Hematopoietic multipotent progenitor cell (in vitro differentiated cells): ENCODE measurements at places on chromosomes 5 and 9.

DNA sequence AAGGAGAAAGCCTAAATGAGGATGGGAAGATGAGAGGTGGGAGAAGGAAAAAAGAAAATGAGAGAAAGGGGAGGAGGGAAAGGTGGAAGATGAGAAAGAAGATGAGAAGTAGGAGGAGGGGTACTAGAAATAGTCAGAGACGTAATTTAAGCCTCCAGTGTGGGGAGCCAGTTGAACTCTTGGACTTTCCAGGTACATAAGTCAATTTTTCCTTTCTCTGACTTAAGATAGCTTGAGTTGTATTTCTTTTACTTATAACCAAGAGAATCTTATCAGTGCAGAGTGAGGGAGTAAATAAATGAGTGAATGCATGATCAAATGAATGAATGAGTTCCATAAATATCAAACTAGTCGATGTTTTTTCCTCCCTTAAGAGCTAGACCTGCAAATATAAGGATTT, 21.5 kb upstream of the WHRN start:
- no peak for DNase-seq

DNA sequence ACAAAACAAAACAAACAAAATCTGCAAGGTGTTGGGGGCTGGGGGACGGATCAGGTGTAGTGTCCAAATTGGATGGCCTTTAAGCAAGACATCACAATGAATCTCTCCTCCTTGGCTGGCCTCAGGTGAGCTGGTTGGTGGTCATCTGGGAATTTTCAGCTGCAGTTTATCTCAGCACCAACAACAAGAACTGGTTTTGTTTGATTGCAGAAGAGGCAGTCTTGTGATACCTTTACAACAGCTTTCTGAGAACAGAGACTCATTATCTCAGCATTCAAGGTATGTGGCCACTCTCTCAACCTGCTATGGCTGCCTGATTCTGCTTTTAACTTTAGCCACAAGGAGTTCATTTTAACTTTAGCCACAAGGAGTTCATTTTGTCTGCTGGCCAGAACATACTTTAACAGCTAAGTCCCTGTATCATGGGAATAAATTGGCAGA, 1543.4 kb downstream of the EFNA5 start:
- no peak for DNase-seq

- DNase-seq: no peak
Observed at GRCh38 chr5:72647806-72648205, 140.6 kb upstream of the ZNF366 start.

DNA sequence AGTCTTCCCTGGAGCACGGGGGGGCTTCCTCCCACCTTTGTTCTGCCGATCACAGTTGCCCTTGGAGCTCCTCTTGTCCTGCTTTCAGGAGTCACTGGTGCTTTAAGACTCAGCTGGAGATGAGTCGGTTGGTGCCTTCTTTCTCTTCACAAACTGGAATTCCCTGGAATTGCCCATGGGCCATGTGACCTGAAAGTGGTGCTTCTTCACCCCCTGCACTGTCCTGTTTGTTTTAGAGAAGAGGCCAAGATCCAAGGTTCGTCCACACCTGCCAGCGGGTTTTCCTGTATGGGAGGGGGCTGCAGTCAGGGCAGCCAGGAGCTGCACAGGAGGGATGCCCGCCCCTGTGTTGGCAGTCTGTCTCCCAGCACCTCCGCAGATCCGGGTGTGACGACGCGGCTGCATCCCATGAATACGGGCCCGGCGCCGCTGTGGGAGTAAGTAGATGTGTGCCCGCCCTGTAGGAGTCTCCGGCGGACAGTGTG, 9.5 kb upstream of the MRPS2 start:
- DNase-seq: no peak

DNA sequence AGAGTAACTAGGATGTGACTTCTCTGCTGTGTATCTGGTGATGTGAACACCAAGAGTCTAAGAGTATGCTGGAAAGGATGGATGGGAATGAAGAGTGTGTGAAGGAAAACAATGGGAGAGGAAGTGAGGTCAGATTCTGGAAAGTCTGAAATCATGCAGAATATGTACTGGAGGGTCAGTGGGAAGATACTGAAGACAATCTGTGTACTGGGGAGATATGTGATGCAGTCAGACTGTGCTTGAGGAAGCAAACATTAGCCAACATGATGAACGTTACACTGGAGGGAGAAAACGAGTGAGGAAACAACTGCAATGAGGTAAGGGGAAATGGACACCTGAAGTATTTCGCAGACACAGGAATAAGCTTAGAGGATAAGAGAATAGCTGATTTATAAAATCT, 105.7 kb downstream of the NR3C1 start:
- DNase-seq: no peak

- DNase-seq: no peak
Observed at GRCh38 chr9:126162611-126163381, 163.8 kb upstream of the MVB12B start.

- peak; percentile 40 for DNase-seq
Observed at GRCh38 chr5:75381456-75381855, 44.4 kb downstream of the HMGCR start.

DNA sequence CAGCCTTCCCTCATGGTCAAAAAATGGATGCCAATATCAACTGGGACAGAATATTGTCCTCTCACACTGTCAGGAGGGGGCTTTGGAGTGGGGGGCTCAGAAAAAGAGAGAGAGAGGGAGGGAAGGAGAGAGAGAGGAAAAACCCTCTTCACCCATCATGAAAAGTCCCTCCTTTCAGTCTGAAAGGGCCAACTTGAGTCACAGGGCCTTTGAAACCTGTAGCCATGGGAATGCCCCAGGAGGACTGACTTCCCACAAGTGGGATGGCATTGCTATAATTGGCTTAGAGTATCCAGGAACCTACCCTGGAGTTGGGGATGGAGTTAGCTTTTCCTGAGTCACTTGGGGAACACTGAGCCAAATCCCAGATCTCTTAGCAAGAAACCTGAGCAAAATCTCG, 41.2 kb downstream of the DNAJC21 start:
- no peak for DNase-seq

DNA sequence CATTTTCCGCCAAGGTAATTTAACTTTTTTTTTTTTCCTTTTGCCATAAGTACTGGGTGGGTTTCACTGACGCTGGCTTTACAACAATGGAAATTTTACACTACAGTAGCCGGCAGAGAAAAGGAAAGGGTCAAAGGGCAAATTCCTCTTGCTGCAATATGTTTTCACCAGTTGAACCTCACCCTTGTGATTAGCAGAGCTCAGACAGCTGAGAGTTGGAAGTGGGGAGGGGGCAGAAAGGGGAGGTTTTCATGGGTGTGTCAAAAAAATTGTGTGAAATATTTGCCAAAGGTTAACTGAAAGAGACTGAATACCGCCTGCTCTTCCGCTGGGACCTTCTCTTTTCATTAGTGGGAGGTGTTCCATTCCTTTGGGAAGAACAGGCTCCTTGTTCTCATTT, 296.9 kb downstream of the ADAMTS6 start:
- DNase-seq: no peak

DNA sequence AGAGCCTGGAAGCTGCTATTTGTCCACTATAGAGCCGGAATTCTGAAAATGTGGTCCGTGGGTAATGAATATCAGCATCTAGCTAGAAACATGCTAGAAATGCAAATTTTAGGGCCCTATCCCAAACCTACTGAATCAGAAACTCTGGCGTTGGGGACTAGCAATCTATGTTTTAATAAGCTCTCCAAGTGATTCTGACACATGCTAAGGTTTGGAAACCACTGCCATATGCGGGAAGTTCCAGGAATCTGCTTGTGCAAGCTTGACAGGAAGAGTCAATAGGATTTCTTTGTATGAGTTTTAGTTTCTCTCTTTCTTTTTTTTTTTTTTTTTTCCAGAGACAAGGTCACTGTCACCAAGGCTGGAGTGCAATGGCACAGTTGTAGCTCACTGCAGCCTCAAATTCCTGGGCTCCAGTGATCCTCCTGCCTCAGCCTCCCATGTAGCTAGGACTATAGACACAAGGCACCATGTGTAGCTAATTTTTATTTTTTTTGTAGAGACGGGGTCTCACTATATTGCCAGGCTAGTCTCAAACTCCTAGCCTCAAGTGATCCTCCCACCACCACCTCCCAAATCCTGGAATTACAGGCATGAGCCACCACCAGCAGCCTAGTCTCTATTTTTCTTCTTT, 26.4 kb upstream of the CARNMT1 start:
- no peak for DNase-seq

- no peak for DNase-seq
Observed at GRCh38 chr5:174777583-174777982, 53.2 kb downstream of the MSX2 start.

DNA sequence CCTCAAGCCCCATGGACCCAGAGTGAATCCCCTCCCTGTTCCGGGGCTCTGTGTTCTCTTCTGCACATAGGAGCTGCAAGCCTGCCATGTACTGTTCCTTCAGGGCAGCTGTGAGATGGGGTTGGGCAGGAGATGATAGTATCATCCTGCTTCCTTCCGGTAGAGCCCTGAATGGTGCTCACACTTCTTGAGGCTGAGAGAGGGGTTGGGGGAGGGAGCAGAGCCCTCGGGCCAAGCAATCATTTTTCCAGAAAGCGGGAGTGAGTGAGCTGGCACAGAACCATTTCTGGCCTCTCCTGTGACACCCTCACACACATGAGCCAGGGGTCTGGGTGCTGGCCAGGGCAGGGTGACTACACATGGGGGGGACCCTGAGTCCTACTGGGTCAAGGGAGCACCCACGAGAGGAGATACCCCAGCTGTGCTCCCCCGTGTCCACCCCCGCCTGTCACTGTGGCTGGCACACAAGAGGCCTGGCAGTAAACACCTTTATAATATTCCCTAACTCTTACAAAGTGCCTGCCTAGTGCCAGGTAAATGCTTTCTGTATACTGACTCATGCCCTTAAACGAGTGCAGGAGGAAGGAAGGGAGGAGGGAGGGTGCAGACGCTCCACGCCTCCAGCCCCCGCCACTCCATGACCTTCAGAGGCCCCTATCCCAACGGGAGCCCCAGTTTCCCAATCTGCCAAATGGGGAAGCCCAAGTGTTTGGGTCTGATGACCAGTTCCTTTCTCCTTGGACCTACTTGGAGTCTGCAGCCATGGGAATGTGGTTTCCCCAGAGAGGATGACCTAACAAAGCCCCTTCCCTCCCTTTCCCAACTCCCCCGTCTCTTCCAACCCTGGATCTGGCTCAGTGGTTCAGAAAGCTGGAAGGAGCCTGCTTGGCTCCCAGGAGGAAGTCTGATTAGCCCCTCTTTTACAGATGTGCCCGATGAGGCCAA, 15.5 kb downstream of the AKNA start:
- DNase-seq: no peak

DNA sequence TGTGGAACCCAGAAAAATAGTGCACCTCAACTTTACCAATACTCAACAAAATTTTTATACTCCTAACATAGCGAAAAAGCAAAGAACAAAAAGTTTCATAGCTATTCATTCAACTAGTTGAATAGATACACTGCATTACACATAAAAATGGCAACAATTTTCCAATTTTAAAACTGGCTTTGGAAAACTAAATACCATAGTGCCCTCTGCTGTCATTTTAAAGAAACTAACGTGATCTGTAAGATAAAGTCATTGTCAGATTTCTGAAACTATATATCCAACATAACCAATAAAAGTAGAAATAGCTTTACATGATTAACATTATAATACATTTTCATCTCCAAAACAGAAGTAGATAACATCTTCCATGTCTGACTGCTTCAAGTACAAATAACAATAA, 31.6 kb downstream of the DTWD2 start:
- DNase-seq: peak; percentile 28

DNA sequence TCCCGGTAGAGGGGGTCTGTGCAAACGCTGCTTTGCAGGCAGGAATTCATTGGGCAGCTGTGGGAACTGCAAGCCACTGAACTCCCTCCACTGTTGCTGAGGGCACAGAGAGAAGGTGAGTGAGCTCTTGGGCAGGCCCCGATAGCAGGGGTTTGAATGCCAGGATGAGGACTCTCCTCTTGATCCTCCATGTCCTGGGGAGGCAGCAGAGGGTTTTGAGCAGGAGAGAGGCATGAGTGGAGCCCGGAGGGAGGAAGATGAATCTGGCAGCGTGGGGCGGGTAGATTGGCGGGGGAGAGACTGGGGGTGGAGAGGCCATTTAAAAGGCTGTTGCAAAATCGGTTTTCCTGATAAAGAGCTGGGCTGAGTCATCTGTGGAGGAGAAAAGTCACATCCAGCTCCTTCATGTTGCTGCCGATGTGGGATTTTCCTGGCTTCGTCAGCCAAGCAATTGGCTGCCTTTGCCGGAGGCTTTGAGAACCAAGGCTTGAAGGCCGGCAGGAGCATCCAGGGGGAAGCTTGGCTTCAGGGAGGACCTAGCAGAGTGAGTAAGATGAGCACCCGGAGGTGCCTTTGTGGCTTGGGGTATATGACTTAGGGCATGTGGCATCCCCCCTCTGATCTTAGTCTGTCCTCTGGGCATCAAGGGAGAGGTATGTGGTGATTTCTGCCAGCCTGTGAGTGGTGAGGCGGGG, at the start of gene SYNPO:
Gene SYNPO (plus strand): TSS at position 350 of the 695 bp plus-strand sequence. CDS start 7,616 bp downstream, outside the sequence.
- DNase-seq: no peak

- no peak for DNase-seq
Observed at GRCh38 chr5:95331358-95331757, 46.5 kb upstream of the MCTP1 start.

GRCh38 chr9:124399968-124400940, 15.0 kb downstream of the PSMB7 start:
- no peak for DNase-seq

GRCh38 chr9:18296702-18297055, 177.3 kb upstream of the ADAMTSL1 start:
- no peak for DNase-seq

DNA sequence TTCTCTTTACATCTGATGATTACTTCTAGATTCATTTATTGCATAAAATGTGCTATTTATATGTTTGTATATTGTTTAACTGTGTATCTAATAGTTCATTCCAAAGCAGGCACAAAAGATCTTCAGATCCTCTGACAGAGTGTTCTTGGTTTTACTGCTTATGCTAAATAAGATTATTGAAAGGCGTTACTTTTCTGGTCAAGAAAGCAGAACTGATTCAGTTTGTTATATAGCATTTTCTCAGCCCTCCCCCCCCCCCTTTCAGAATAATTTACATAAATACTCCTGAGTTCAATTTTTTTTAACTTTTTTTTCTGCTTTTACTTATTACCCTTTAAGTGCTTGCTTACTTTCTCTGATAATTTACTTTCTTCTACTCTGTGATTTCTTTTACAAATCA, 15.4 kb downstream of the CDC42SE2 start:
- DNase-seq: peak; percentile 38

GRCh38 chr9:20854444-20854843, 170.4 kb downstream of the FOCAD start:
- no peak for DNase-seq

- DNase-seq: peak; percentile 7
Observed at GRCh38 chr5:166509085-166509484, 1782.4 kb upstream of the WWC1 start.

GRCh38 chr5:37771731-37772130, 68.1 kb downstream of the GDNF start:
- no peak for DNase-seq

GRCh38 chr5:165187815-165188214, 1682.4 kb downstream of the MAT2B start:
- DNase-seq: no peak
